ENCODE measurements at places on chromosomes 2 and 18.

DNA sequence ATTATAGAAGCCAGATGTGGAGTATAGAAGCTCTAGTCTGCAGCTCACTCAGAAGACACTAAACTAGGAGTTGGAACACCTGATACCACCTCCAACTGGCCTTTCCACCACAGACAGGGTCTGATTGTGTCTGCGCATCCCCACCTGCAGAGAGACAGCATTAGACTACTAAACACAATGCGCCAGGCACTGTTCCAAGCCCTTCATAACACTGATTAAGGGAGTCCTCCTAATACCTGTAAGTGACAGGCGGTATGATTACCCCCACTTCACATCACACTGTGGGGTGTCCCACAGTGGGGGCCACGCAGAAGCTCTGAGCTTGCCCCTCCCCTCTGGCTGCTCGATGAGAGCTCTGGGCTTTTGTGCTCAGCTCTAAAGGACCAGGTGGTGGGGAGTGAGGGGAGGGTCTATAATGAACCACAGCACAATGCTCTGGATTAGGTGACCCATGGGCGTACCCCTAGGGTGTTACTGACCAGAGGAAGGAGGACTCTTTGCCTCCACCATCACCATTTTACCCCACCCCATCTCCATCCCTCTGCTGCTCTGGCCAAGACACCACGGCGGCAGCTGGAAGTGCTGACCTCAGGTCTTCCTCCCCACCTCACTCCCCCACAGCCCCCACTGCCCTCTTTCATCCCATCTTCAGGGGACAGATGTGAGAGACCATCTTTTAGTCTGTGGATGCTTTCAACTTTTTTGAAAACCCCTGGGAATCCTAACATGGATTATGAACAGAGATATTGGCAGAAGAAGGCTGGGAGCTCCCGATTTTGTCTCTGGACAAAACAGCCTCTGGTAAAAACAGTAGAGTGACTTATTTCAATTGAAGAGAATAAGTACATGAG lies 145.1 kb downstream of the GFPT1 start:
- no peak for DNase-seq

- DNase-seq: no peak
Observed at GRCh38 chr18:13278062-13278630, 59.6 kb downstream of the LDLRAD4 start.

GRCh38 chr2:181266614-181267013 lies 190.6 kb upstream of the ITGA4 start:
- no peak for DNase-seq

- no peak for DNase-seq
Observed at GRCh38 chr2:85988175-85988913, 99.6 kb upstream of the ST3GAL5 start.

DNA sequence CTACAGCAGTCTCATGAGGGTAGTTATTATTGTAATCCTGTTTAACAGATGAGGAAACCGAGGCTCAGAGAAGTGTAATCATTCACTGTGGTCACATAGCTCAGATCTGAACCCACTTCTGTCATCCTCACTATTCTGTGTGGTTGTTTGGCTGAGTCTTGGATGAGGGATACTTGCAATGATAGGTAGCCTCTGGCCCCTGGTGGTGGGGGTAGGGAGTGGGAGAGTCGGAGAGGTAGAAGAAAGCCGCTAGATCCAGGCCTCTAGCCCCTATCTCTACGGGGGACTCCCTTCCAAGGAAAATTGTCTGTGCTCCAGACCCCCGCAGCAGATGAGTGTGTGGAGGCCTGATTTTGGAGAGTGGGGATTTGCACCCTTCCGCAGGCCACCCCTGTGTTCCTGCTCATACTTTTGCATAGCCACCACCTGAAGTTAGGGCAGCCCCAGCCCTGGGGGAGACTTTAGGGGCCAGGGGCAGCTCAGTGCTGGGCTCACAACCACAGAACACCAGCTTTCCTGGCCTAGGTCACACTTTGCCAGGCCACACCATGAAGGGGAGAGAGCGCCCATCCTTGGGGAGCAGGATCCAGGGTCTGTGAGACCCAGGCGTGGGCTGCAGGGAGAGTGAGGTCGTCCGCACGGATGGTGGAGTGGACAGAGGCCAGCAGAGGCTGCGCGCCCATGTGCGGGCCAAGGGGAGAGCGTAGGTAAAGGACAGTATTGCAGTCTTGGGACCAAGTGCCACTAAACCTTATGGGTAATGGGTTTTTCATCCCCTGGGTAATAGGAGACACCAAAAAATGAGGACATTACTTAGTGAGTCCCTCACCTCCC lies 148.2 kb downstream of the GLI2 start:
- no peak for DNase-seq

GRCh38 chr2:150267651-150268415 lies 219.6 kb downstream of the RND3 start:
- no peak for DNase-seq

DNA sequence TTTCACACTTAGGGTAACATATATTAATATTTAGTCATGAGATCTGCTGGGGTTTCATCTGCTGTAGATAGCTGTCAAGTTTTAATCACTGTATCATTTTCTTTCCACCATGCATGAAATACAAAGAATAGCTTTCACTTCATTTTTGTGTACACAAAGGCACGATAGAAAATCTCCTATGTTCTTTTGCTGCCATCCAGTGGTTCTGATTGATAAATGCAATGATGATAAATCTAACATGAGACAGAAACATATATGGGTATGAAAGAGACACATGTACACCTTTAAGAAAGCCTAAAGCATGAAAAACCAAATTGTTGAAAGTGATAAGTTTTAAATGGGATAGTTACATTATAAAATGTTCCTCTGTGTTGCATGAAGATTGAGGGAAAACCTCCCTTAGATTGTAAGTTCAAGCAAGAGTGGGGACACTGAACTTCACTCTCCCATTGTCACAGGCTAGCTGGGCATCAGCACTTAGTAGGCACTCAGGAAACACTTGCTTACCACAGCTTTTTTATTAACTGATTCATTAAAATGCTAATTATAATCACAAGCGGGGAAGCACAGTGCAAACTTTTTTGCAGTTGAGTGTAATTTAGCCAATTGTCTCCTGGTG lies 31.2 kb downstream of the C1D start:
- DNase-seq: no peak

DNA sequence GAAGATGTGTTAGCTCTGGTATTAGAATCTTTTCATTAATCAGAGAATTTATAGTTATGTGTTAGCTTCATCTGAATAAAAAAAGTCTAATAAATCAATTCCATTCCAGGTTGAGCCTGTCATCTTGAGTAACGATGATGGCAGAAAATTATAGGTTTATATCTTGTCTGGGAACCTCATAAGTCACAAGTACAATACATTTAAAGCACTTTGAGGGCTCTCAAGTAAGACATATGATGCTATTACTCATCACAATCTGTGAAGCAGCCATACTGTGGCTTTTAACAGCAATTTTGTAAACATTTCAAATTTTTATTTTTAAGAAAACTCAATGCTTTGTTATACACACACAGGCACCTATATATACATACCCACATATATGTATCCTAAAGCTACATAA lies 484.1 kb upstream of the VRK2 start:
- no peak for DNase-seq

DNA sequence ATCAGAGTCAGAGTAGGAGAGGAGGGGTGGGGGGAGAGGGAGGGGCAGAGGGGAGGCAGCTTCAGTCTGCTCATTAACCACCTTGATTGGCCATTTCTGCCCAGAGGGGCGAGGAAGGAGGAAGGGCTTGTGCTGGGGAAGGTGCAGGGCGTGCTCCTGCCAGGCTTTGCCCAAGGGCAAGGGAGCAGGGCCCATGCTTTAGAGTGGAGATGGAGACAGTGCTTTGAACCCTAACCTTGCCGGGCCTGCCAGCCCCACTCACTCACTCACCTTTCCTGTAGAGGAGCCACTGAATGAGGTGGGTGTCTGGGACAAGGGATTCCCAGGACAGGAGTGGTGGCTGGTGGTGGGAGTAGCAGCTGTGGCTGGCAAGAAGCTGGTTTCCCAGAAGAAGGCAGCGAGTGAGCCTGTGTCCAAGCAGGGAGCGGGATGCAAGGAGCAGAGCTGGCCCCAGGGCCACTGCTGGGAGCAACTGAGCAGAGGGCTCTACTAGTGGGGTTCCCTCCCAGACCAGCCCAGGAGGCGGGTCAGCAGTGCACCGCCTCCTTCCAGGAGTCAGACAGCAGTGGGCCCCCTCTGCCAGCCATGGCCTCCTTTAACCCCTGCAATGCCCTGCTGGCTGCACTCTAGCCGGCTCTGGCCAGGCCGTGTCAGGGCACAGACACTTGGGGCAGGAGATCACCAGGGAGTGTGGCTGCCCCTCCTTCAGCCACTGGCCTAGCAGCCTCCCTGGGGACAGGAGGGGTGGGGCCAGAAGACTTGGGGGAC lies 3.6 kb upstream of the RUFY4 start:
- no peak for DNase-seq

DNA sequence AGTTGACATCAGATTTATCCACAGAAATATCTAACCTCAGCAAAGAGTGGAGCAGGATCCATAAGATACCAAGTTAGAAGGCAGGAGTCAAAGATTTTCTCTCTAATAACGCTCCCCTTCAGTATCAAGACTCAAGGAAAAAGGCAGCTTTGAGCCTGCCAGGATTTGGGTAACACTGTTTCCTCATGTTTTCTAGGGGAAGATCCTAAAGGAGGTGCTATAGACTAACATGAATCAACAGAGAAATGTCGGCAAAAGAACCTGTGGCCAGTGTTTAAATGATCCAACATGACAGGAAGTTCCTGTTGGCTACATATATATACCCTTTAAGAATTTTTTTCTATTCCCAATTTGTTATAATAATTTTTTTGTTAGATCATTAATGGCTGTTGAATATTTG lies 402.3 kb downstream of the TGIF1 start:
- no peak for DNase-seq

- no peak for DNase-seq
Observed at GRCh38 chr2:72669121-72669520, 156.7 kb downstream of the EXOC6B start.

GRCh38 chr2:172169611-172170010 lies 66.9 kb upstream of the DLX2 start:
- no peak for DNase-seq

Data from activated B cell treated with CpG ODN at 0.5 μM for 24 hours (primary cell).